ENCODE measurements at places on chromosomes 3 and 15. TPM values are rescaled to one million over a fixed set of nuclear protein-coding genes. Genes with fewer than 3 reads are reported as not detected.

GRCh38 chr15:58732625-58733363 is 16.7 kb downstream of the ADAM10 start:
- no peaks in the 10 kb centered on the region for H3K4me1 ChIP-seq
- DNase-seq = no peak
- no peak overlapping the region for H3K4me3 ChIP-seq
- H3K27ac ChIP-seq = no peak overlapping the region

PPP2R3A gene
- 43.6 TPM for total RNA-seq

DNA sequence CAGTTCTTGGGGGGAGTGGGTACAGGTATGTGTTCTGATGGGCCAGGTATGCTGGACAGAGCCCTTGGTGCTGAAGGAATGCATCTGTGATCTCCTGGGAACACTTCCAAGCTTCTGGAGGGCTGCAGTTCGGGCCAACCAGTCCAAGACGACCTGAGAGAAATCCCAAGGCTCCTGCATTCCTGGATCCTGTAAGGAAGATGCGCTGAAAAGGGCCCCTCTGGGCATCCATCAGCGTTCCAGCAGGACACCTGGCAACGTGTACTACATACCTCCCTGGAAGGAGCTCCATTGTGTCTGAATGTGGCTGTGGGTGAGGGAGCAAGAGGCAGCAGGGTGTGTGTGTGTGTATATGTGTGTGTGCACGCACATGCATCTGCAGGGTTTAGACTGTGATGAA is 144.7 kb downstream of the FAM43A start:
- H3K27me3 ChIP-seq = no peaks in the 10 kb centered on the region
- H3K4me1 ChIP-seq = no peaks in the 10 kb centered on the region
- no peak overlapping the region for H3K27ac ChIP-seq

THSD4 gene
- 41.3 TPM for total RNA-seq

DNA sequence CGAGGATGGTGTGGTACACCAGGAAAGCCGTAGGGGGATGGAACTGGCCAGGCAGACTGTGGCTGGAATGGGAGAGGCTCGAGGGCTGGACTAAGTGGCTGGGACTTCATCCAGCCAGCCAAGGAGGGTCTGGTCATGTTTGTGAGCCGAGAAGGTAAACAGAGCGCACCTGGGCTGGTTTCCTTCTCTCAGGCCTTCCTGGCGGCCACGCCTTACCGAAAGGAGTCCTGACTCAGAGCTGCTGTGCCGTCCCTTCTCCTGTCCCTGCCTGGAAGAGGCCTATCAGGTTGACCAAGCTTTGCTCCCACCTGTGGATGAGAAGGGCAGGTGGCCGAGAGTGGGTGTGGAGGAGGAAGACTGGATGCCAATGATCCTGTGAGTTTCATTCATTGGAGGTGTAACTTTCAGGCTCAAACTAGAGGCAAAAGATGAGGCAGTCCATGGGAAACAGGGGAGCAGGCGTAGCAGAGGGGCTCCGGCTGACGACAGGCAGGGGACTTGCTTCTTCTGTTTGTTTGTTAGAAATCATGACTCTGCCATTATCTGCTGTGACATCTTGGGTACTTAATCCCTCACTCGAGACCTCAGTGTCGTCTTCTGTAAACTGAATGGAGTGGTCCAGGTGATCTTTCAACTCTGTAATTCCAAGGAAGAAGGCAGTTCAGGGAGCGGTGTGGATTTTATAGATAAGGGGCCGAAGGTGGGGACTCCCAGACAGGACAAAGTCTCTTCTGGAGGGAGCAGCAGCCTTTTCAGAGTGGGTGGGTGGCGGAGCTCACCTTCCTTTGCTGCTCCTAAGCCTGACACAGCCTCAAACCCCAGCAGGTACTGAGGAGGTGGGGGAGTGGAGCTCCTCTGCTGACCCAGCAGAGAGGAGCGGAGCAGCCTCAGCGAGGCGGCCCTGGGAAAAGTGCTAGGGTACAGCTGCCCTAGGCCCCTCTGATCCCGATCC is 71.8 kb upstream of the GATM start:
- peak; percentile 75 for DNase-seq
- peaks cover 2% of the 10 kb centered on the region for H3K4me1 ChIP-seq
- no peaks in the 10 kb centered on the region for H3K27me3 ChIP-seq
- H3K27ac ChIP-seq = peak overlapping the region; percentile 54
- no peaks in the 10 kb centered on the region for H3K36me3 ChIP-seq

GRCh38 chr3:39299279-39299678 is 19.4 kb upstream of the CX3CR1 start:
- H3K27me3 ChIP-seq = no peaks in the 10 kb centered on the region
- no peak for DNase-seq
- no peaks in the 10 kb centered on the region for H3K36me3 ChIP-seq
- no peaks in the 10 kb centered on the region for H3K4me1 ChIP-seq

AGTR1 gene
- total RNA-seq = 77.9 TPM

TNFAIP8L3 gene
- total RNA-seq = 4.0 TPM

SPESP1 gene
- 6.1 TPM for total RNA-seq

PIK3R4 gene
- total RNA-seq = 55.2 TPM

- H3K27me3 ChIP-seq = no peaks in the 10 kb centered on the region
- peak overlapping the region; percentile 13 for H3K27ac ChIP-seq
- no peak overlapping the region for H3K4me3 ChIP-seq
- no peaks in the 10 kb centered on the region for H3K4me1 ChIP-seq
- no peaks in the 10 kb centered on the region for H3K36me3 ChIP-seq
Observed at GRCh38 chr15:40407330-40407990, 1.9 kb downstream of the IVD start.

ATP8B4 gene
- 7.9 TPM for total RNA-seq

DNA sequence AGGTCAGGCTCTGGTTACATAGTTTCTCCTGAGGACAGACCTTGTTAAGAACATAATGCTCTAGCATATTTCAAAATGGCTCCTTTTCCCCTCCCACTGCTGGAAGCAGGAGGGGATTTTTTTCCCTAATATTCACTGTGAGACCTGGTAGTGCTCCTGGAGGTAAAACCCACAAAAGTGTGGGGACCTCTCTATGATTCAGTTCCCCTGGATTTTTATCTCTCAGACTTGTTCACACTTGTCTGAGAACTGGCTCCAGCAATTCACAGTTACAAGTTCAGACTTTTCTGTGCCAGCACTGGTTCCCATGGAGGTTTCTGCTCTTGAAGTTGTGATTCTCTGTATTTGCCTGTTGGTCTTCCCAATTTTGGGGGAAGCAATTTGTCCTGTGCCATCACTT is 36.3 kb upstream of the PCOLCE2 start:
- no peaks in the 10 kb centered on the region for H3K36me3 ChIP-seq
- H3K27ac ChIP-seq = no peak overlapping the region
- no peak for DNase-seq
- no peak overlapping the region for H3K4me3 ChIP-seq

DNA sequence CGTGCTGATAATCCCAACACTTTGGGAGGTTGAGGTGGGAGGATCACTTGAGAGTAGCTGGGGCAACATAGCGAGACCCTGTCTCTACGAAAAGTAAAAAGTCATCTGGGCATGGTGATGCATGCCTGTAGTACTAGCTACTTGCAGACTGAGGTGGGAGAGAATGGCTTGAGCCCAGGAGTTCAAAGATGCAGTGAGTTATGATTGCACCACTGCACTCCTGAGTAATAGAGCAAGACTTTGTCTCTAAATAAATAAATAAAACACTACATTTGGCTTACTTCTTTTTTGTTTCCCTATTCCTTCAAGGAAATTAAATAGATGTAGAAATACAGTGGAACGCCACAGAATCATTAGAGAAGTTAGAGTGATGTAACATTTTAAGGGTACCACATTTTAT is 20.1 kb upstream of the LDHAL6B start:
- DNase-seq = no peak
- H3K27me3 ChIP-seq = no peaks in the 10 kb centered on the region
- H3K36me3 ChIP-seq = peaks cover 10% of the 10 kb centered on the region
- H3K4me3 ChIP-seq = no peak overlapping the region

- H3K27me3 ChIP-seq = no peaks in the 10 kb centered on the region
- no peak for DNase-seq
- no peak overlapping the region for H3K27ac ChIP-seq
- no peaks in the 10 kb centered on the region for H3K36me3 ChIP-seq
Observed at GRCh38 chr15:54282228-54282836, 304.1 kb downstream of the UNC13C start.

- peaks cover 18% of the 10 kb centered on the region for H3K27me3 ChIP-seq
- DNase-seq = no peak
Observed at GRCh38 chr15:73385205-73385604, 16.4 kb upstream of the HCN4 start.

ERICH6 gene
- 0.48 TPM for total RNA-seq

GRAMD1C gene
- 49.8 TPM for total RNA-seq

GRCh38 chr3:143496191-143496590 is 352.1 kb downstream of the SLC9A9 start:
- H3K36me3 ChIP-seq = no peaks in the 10 kb centered on the region
- no peak for DNase-seq
- H3K27ac ChIP-seq = no peak overlapping the region
- no peak overlapping the region for H3K4me3 ChIP-seq

DNA sequence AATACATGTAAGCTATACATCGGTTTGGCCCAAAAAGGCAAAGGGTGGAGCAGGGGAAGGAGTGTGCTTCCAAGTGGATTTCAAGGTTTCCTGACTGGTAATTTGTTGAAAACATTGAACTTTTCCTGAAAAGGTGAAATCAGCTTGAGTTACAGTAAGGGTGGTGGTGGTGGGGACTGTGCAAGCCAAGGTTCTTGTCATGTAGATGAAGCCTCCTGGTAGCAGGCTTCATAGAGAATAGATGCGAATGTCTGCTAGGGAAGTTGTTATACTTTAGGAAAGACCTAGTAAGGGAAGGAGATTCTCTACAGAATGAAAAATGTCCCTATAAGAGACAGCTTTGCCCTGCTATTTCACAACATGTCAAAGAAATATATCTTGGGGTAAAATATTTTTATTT is 528.2 kb upstream of the CBLB start:
- H3K4me3 ChIP-seq = no peak overlapping the region
- H3K36me3 ChIP-seq = no peaks in the 10 kb centered on the region
- DNase-seq = no peak
- no peaks in the 10 kb centered on the region for H3K27me3 ChIP-seq

DNA sequence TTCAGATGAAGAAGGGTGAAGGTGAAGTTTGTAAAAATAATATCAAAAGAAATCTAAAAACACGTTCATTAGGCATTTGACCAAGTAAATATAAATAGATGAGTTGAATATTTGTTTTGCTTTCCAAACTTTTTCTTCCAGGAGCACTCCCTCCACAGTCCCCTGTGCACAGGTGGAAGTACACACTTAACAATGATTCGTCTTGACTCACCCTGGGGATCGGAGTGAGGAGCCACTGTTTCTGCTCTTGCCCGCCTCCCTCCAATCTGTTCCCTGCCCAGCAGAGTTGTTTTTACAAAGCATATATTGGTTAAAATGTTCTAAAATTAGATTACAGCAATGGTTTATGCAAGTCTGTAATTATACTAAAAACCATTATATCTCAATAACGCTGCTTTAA is 175.1 kb downstream of the PTPRG start:
- no peaks in the 10 kb centered on the region for H3K27me3 ChIP-seq
- H3K27ac ChIP-seq = no peak overlapping the region
- no peak for DNase-seq
- no peaks in the 10 kb centered on the region for H3K36me3 ChIP-seq
- H3K4me1 ChIP-seq = no peaks in the 10 kb centered on the region

- no peaks in the 10 kb centered on the region for H3K36me3 ChIP-seq
- no peaks in the 10 kb centered on the region for H3K27me3 ChIP-seq
- no peak for DNase-seq
Observed at GRCh38 chr3:126293370-126294082, 63.7 kb downstream of the KLF15 start.

DNA sequence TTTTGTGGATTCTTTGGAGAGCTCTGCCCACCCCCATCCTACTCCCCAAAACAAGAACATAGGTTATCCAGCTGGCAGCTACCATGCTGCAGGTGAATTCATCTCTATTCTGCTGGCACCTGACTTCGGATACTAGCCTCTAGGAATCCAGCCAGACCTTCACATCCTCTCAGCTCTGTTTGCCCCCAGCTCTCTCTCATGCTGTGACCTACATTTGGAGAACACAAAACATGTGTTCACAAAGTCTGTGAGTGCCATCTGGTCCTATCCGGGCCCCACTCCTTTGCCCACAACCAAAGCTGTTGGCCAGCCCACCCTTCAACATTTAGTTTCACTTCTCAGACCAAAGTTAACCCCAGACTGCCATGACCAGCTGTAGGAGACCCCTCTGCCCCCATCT is 89.4 kb upstream of the C3orf80 start:
- H3K27me3 ChIP-seq = no peaks in the 10 kb centered on the region
- H3K4me3 ChIP-seq = no peak overlapping the region
- H3K27ac ChIP-seq = no peak overlapping the region
- no peaks in the 10 kb centered on the region for H3K36me3 ChIP-seq
- no peaks in the 10 kb centered on the region for H3K4me1 ChIP-seq

DNA sequence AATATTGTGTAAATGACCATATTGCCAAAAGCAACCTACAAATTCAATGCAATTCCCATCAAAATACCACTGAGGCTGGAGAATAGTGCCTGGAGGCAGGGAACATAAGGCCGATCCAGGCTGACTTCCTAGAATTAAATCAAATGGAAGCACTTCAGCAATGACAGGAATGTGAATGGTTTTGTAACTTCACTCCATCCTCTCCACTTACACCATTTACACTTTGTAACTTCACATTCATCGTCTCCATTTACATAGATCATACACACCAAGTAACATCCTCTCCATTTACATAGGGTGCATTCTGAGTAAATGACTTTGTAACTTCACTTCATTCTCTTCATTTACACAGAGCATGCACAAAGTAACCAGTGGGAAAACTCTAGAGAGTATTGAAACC is 11.6 kb downstream of the STRIT1 start:
- DNase-seq = no peak
- no peaks in the 10 kb centered on the region for H3K27me3 ChIP-seq
- H3K4me3 ChIP-seq = no peak overlapping the region
- H3K27ac ChIP-seq = no peak overlapping the region
- no peaks in the 10 kb centered on the region for H3K36me3 ChIP-seq

CFAP91 gene
- total RNA-seq = 4.3 TPM

DNA sequence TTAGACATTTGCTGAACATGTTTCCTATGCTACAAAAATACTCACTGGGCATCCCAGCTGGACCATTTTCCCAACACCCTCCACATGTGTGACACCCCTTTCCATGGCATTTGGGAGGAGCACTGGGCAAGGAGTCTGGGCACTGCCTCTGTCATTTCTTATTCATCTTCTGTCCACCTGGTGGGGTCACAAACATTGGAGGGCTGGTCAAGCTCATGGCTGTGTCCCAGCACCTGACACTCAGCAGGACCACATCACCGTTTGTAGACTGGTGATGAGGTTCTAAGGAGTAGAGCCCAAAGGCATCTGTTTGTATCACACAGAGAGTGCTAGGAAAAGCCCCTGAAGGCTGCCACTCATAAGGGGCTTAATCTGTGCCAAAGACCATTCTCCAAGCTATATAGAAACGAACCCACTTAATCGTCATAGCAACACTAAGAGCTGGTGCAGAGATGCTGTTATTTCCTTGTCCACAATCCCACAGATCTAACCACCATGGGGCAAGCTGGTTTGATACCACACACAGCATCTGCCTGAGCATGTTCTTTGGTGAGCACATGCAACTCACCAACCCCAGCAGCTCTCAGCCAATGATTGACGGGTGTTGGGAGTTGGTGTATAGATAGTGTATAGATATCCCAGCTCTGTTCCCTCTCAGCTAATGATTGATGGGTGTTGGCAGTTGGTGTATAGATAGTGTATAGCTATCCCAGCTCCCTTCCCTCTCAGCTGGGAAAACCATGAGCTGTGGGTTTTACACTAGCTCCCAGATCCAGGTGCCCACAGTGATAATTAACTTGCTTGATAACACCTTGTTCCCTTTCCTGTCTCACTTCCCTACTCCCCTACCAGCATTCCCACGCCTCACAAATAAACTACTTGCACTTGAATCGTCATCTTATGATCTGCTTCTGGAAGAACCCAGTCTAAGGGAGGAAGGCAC is 42.7 kb upstream of the ATP2B2 start:
- DNase-seq = peak; percentile 25
- no peaks in the 10 kb centered on the region for H3K4me1 ChIP-seq
- H3K27ac ChIP-seq = no peak overlapping the region
- no peak overlapping the region for H3K4me3 ChIP-seq
- no peaks in the 10 kb centered on the region for H3K36me3 ChIP-seq

Measured in breast epithelium (tissue), 4 donors.